ENCODE measurements at places on chromosomes 11 and 22.

- DNase-seq = no peak
These were observed 21.2 kb downstream of the ARRB1 start for GRCh38 chr11:75330291-75330690.

DNA sequence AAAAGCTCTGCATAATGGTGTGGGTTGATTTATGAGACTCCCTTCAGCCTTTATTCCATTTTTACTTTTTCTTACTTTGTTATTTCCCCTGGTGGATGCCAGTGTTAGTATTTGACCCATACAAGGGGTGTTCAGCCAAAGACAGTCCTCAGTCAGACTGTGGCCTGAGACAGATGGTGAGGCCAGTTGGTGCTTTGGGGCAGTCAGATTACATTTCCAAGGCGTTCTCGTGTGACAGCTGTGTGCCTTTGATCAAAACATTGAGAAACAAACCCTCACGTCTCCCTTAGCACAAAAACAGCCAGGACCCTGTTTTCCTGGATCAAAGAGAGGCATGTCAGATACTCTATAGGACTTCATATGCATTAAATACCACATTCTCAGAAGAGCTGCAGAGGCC lies 31.3 kb upstream of the SLN start:
- no peak for DNase-seq

GRCh38 chr22:39530692-39531331 lies 1.7 kb downstream of the RPS19BP1 start:
- DNase-seq = peak; percentile 56

- no peak for DNase-seq
These were observed 73.8 kb upstream of the HTATIP2 start for GRCh38 chr11:20289732-20290131.

GRCh38 chr11:66337103-66337899 lies 1.1 kb upstream of the RIN1 start:
- DNase-seq = peak; percentile 24

DNA sequence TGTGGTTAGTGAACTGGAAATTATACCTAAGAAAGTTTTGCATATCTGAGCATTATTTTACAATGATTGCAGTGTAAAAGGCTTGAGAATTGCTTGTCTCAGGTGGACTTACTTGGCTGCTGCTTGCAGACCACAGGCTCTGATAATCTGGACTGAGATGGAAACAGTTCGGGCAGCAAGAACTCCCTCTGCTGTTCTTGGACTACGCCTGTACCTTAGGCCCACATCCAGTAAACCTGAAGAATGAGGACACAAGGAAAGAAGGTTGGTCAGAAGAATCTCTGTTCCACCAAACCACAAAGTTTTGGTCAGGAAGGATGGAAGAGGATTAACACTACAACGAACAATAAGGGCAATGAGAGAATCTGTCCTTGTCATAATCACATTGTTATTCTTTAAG lies 80.1 kb downstream of the C2CD3 start:
- no peak for DNase-seq

DNA sequence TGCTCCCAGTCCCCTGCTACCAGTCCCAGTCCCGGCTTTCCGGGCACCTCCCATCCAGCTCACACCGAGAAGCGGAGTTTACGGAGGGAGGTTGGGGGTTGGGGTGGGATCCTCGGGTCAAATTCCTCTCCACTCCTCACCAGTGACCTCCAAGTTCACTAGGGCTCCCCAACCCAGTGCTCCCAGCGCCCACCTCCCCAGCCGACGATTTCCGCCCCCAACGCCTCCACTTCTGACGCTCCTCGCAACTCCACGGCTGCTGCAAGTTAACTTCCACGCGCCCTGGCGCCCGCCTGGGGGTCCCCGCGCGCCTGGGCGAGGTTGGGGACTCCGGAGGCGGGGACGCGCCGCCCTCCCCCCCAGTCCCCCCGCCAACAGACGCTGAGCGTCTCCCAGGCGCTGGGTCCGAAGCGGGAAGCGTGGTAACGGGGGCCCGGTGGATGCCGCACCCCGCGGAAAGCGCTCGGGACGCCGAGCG lies 526 bp downstream of the TPST2 start:
- DNase-seq = peak; percentile 23

- no peak for DNase-seq
These were observed 15.1 kb upstream of the CEP295 start for GRCh38 chr11:93646399-93646798.

DNA sequence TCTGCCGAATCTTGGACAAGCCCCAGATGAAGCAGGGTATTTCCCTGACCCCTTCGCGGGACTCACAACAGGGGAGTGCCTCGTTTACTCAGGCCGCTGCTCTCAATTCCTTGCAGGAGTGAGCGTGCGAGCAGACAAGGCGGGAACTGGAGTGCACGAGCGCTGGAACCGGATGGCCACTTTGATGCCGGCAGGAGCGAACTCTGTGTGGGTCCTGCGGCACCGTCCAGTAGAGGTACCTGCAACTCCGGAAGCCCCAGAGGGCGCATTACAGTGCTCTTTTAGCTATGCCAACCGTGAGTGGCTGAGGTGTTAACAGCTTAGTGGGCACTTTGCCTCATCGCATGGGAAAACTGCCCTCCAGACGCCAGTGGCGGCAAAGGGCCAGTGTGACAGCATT lies 182.3 kb upstream of the ANO3 start:
- DNase-seq = no peak

GRCh38 chr11:124807660-124808270 lies 7.6 kb upstream of the MSANTD2 start:
- DNase-seq = no peak

- DNase-seq = no peak
These were observed 3.2 kb downstream of the PRDM10 start for GRCh38 chr11:129999407-129999806.

- no peak for DNase-seq
These were observed 33.4 kb upstream of the ZBED5 start for GRCh38 chr11:10891151-10891720.

GRCh38 chr11:10208131-10208575 lies 85.9 kb downstream of the SBF2 start:
- DNase-seq = peak; percentile 57

- no peak for DNase-seq
These were observed 33.7 kb upstream of the USP47 start for GRCh38 chr11:11807811-11808782.

GRCh38 chr11:9765320-9766101 lies 101.6 kb downstream of the SWAP70 start:
- peak; percentile 88 for DNase-seq

Measured in HCEC 1CT (cell line).